Activated CD8-positive, alpha-beta memory T cell treated with anti-CD3 and anti-CD28 coated beads for 4 hours (primary cell): ENCODE measurements at places on chromosomes 1 and 21.

- DNase-seq, result no peak
Measured at GRCh38 chr1:241518476-241519307, 863 bp downstream of the FH start.

DNA sequence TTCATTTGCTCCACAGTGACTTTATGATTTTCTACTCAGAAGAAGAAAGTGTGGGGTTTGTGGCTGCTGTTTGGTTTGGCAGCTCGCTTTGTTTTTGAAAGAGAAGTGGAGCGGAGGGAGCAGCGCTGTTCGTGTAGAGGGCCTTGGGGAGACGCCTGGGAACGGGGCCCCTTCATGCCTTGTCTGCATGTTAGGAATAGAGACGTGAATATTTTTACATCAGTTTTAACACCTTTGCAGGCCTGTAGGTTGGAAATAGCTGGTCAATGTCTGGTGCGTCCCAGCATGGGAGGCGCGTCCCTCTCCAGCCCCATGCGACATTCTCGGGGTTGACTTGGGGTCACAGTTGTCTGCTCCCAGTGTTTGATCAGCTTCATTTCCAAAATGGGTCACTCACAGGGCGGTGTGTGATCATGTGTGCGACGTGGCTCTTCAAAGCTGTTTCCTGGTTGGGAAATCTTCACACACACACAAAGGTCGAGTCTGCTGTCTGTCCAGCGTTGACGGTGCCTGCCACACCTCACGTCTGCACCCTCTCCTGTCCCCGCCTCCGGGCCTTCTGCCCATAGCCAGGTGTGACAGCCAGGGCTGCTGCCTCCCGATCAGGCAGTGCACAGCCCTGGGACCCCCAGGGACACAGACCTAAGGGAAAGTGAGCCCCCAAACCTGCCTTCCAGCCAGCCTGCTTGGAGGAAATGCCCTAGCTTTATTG is 149.2 kb downstream of the PSMG1 start:
- no peak for DNase-seq

DNA sequence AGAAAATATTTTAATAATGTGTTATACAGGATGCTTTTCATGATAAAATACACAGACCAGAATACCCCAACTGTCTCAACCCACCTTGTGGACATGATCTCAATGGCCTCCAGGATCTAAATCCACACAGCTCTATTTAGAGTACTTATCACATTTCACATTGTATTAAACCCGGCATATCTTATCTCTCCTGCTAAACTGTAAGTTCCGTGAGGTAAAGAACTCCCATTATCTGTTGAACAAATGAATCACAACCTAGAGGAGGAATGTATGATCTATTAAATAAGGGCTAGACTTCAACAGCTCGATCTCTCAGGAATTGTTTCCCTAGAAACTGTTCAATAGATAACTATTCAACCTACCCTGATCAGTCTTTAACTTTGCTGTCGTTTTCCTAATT is 6.9 kb downstream of the ETV3 start:
- DNase-seq, result no peak

GRCh38 chr1:1179346-1179982 is 5.8 kb downstream of the TTLL10 start:
- no peak for DNase-seq

- no peak for DNase-seq
Measured at GRCh38 chr1:87669674-87670073, 341.0 kb downstream of the LMO4 start.

- DNase-seq, result no peak
Measured at GRCh38 chr1:230515451-230516145, 89.5 kb upstream of the PGBD5 start.

GRCh38 chr1:116793357-116793935 is 39.2 kb downstream of the CD2 start:
- DNase-seq, result no peak

DNA sequence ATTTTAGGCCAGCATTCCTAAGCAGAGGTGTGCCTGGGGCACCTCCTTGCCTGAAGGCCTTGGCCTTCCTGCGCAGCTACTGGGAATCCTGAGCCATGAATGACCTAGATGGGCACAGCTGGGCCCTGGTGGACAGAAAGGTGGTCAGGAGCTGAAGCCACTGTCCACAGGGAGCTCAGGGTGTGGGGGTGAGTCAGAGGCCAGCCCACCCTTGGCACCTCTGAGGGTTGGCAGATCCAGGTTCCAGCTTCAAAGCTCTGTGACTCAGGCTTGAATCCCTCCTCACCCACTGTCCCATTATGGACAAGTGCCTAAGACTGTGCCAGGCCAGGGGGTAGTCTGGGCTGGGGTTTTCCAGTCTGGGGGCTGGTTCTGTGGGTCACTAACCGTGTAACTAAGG is 6.4 kb upstream of the EDN2 start:
- DNase-seq, result no peak

DNA sequence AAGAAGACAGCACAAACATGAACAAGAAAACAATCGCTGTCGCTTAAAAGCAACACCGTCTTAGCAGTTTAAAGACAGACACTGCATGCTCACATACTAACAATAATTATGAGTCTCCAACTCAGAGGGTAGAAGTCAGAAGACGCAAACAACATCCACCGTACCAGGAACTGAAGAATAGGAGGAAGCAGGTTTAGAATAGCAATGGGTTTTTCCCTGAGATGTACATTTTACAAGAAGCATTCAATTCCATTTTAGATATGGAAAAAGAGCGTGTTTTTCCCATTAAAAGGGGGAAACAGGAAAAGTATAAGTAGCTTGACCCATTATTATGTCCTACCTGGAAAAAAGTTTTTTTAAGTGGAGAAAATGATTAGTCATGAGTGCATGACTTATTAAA is 34.5 kb upstream of the KCNE1 start:
- no peak for DNase-seq

DNA sequence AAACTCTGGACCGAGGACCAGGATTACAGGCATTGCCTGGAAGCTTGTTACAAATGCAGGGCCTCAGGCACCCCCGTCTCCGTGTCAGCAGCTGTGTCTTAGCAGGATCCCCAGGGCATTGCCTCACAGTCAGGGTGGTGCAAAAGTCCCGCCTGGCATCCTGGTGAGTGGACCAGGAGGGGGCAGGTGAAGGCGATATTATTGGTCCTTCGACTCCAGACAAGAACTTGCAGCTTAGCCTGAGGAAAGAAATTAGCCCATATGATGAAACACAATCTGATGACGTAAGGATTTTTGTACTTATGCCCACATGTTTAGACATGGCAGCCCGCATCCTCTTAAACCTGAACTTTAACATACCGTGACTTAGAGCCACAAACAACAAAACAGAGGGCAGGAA is 40.8 kb downstream of the RSPH1 start:
- no peak for DNase-seq

DNA sequence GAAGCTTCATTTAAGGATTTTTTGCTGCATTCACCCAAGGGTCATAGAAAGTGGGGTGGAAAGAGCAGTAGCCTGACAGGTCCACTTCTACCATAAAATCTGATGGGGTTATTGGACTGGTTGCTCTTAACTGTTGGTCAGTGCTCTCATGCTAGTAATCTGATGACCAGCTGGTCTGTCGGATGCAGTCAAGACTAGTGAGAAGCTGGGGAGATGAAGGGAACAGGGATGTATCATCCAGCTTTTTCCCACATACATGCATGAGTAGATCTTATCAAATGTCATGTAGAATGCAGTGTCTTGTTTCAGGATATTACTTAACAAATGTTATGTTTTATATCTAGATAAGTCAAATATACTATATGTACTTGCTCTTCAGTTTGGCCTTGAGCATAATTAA is 11.1 kb downstream of the ATP1B1 start:
- no peak for DNase-seq

DNA sequence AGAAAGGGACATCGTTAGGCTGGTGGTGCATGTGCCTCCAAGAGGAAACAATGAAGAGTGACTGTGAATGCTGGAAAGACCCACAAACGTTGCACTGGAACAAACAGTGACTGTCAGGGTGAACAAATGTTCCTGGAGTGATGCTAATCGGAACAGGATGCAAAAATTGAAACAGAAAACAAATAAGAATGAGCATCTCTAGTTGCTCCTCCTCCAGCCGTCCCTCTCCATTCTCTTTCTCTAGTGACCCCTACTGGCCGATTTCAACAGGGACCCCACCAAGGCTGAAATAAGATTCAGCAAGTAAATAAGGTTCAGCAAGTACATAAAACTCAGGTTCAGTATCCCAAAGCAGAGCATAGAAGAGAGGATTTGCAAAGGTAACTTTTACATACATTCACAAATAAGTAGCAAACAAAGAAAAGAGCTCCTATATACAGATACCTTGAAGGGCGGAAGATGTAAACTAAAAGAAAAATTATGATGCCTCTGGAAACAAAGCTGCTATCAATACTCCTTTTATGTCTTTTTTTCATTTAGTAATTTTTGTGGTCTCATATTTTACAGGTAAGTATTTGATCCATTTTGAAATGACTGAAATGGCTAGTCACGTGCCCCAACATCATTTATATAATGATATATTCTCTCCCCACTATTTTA is 836.1 kb upstream of the ADAMTS5 start:
- DNase-seq, result no peak

GRCh38 chr1:165281207-165281901 is 75.2 kb downstream of the LMX1A start:
- no peak for DNase-seq

GRCh38 chr1:183227422-183228346 is 41.6 kb downstream of the LAMC2 start:
- no peak for DNase-seq

- no peak for DNase-seq
Measured at GRCh38 chr1:30933874-30934252, 25.3 kb upstream of the SDC3 start.

DNA sequence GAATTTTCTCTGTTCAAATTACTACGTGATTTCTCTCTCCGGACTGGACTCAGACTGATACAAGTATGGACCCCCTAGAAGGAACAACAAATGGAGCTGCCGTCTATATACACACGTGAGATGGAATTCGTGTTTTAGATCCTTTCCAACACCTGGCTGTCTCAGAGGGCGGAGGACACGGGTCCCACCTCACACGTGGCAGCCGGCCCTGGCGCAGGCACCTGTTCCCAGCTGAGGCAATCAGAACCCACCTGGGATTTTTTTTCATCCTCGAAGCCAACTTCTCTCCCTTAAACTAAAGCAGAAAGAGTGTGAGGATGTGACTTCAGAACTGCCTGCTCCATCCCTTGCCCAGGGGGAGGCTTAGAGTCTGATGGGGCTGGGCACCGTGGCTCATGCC is 34.1 kb upstream of the SCCPDH start:
- no peak for DNase-seq

DNA sequence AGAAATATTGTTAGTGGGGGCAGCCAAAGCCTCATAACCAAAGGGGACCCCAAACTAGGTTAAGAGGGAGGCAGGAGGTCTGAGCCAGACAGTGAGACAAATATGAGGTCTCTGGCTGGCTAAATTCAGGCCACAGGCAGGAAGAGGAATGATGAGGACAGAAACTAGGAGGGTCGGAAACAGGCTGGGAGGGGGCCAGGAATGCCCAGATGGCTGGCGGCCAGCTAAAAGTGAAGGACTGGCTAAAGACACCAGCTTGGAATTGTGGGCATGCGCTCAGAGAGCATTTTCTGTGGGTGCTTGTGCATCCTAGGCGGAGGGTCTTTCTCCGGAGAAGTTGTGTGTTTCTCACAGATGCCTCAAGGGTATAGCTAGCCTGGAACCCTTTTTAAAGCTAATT is 77.0 kb downstream of the PGM1 start:
- no peak for DNase-seq

DNA sequence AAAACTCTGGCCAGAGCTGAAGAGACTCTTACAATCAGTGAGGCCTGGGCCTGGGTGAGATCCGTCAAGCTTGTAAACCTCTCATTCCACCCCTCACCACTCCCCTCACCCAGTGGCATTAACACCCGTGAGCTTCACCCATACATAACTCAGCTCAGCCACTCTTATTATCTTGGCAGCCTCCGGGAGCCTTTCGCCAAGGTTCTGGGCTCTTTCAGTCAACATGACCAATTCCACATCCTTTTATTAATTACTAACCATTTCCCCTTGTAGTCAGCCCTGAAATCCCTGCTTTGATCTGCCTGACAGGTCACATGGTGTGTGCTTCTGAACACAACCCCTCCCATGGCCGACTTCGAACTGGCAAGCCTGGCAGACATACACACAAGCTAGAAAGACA is 134.8 kb downstream of the SETD4 start:
- no peak for DNase-seq

DNA sequence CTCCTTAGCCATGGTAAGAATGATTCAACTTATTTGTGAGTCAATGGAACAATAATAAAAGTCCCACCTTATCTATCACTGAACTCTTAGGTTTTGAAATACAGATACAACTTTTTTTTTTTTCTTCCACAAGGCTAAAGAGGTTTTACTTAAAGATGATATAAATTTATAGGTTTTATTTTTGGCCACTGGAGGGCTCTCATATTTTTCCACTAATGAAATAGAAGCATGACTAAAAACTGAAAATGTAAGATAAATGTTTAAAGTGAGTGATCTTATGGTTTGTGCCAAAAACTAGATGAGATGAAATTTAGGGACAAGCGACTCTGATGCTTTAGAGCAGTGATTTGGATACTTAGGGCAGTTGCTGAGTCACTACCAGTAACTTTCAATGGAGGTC is 499.0 kb downstream of the NUF2 start:
- DNase-seq, result no peak

DNA sequence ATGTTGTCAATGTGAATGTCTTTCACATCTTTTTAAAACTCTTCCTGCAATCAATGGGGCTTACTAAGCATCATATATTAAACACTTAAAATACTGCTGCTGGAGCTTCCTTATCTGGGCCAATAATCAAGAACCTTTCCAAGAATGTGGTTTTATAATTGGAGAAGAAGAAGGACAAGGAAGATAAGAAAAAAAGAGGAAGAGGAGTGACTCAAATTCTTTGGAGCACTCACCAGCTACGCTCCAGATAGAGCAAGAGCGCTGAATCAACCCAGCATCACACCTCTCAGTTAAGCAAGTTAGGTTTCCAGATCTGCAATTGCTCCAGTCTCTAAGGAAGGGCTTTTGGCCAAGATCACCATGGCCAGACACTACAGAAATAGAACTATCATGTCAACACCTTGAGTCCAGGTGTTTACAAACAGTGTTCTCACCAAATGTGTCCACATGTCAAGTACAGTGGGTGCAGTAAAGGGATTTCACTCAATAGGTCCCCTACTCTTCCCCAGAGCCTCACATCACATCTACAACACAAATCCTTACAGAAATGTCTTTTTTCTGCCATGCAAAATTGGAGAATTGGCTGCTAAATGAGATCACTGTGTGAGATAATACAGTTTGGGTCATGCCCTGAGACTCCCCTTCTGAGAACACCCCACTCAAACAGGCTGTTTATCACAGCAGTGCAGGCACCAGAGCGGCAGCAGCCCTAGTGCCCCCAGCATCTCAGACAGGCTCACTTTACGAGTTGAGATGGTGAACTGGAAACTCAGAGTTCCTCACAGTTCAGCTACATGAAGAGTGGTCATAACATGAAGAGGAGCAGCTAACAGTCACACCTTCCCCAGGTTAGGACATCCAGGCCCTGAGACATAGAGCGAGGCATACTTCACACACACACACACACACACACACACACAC is 1.7 kb upstream of the SPRR2B start:
- DNase-seq, result no peak

- DNase-seq, result no peak
Measured at GRCh38 chr1:5109633-5110032, 455.2 kb downstream of the AJAP1 start.
